Stimulated activated naive CD4-positive, alpha-beta T cell treated with Interleukin-2 at 50 U/mL for 16 hours (primary cell): ENCODE measurements at places on chromosomes 12 and 14.
A peak's percentile ranks its signal among the peaks of the same experiment; 100 is the strongest.

DNA sequence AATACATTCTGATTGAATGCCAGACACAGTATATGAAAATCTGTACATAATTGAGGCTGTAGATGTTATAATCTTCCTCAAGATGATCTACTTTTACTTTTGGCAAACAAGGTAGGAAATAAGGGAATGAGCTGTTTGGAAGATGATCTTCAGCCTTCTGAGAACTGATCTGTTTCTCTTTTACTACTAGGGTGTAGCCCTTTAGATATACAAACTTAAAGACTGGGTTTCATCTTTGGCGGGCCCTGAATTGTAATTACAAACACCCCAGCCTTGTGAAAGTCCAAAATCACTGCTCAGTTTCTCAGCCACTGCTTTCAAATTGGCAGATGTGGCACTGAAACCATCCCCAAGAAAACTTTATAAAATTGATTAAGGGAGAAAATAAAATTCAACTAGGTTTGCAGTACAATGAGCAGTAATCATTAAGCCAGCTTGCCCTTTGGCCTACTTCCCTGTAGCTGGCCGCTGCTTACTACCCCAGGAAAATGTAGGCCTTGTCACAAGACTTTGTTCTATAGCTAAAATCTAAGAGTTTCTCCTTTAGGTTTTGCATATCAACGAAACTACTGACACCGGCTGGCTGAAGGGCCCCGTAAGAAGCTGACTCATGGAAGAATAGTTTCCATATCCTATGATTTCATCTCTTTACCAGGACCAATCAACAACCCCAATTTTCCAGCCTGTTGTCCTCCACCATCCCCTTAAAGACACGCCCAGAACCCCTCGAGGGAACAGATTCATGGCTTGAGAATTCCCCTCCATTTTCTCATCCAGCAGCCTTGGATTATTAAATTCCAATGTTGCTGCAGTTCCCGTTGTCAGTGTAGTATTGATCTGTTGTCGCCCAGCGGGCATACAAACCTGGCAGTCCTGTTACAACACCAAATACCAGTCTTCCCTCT is 210.8 kb downstream of the PCNX1 start:
- DNase-seq, result no peak

DNA sequence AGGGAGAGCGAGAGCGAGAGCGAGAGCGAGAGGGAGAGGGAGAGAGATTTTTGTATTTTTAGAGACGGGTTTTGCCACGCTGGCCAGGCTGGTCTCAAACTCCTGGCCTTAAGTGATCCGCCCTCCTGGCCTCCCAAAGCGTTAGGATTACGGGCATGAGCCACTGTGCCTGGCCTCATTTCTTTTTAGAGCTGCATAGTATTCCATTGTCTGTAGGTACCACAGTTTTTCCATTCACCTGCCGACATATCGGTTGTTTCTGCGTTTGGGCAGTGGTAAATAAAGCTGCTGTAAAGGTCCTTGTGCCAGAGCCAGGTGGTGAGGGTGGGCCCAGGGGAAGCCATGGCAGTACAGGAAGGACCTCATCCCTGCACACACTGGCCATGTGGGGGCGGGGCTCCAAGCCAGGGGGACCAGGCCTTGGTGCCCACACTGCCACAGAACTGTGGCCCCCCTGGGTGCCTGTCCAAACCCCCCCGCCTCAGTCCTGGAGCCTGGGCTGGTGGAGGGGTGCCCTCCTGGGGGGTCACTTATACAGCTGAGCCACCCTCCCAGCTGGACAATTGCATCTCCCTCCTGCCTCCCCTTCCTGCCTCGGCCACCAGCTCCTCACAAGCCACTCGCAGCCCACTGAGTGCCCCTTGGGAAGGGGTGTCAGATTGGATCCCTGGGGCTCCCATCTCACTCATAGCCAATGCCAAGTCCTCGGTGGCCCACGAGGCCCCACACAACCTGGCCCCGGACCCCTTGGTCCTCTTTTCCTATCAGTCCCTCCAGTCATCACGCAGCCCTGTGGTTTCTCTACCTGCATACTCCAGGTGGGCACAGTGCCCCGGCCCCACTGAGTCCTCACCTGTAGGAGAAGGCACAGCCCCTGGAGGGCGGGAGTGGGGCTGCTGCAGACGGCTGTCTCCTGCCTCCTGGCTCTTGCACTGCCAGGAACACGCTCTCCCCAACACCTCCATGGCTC is 1.7 kb upstream of the PUS1 start:
- no peak for DNase-seq

DNA sequence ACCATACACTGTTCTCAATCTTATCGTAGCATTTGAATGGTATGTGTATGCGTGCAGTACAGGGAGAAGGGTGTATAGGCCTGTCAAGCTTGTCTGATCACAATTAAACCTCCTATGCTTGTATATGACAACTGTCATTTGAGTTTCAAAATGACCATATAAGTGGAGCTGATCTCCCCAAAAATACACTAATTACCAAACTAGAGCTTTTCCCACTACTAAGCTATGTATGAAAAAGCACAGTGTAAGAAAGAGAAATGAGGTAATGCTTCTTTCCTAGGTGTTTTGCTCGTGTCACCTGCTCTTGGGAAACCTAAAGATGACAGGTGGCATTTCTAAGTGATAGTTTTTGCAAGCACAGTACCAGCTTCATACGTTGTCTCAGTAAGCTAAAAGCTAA is 1.1 kb upstream of the STK38L start:
- no peak for DNase-seq

GRCh38 chr12:49089821-49090773 is 4.5 kb downstream of the DHH start:
- peak; percentile 22 for DNase-seq

DNA sequence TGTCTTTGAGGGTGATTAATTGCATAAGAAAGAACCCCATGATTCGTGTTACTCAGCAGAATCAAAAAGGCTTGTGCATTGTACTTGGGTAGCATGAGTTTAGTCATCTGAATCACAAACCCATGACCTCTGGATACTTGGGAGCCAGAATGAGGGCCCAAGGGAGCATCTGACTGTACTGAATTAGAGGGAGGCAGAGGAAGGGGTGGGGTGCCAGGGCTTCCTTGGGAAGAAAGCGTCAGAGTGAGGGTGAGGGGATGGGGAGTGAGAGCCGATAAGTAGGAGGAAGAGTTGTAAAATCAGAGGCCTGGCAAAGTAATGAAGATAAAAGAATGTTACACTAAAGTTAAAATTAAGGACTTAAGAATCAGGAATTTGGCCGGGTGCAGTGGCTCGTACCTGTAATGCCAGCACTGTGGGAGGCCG is 29.8 kb downstream of the GPRC5D start:
- no peak for DNase-seq

- no peak for DNase-seq
Observed at GRCh38 chr14:38873941-38874612, 229.0 kb downstream of the SEC23A start.

- DNase-seq, result no peak
Observed at GRCh38 chr14:95920769-95921438, 44.3 kb downstream of the TUNAR start.

DNA sequence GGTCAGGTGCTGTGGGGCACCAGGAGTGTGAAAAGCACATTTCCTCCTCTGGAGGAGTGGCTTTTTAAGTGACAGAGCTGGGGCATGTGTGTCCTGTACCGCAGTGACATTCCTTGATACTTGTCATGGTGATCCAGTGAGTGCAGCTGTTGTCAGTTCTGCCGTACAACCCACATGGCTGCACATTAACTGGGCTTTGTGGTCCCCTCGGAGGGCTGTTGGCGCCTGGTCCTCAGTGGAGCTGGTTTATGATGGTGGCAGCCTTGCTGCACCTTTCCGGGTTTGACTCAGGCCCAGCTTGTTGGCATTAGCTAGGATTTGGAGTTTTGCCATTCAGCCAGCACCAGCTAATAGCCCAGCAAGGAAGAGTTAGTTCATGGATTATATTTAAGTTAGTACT is 77.0 kb downstream of the SLC25A47 start:
- no peak for DNase-seq

DNA sequence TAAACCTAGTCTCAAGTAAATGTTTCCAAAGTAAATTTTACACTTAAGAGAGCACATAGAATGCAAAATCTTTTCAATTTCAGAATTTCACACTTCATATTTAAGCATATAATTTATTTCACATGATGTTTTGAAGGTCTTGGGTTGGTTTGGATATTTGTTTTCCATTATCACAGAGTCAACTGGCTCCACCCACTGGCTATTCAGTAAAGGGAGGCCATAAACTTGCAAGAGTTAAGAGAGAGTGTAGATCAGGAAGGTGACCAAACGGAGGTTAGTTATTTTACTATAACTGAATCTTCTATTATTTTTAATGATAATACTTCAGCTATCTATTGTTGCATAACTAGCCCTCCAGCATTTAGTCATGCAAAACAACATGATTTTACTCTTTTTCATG is 6.2 kb upstream of the CPNE8 start:
- no peak for DNase-seq

DNA sequence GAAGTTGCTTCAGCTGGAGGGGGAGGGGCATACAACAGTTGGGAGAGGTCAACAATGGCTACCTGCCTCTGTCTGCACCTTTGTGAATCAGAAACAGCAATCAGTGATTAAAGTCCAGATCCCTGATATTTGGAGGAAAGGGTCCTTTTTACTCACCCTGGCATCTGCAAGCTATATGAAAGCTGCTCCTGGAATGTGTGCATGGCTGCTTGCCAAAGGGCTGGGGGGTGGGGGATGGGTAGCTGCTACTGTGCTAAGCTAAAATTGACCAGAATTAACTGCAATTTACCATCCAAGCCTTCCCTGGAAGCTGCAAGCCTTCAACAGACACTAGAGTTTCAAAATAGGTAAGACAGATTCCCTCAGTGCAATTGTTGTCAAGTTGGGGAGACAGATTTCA is 13.5 kb upstream of the GTF2A1 start:
- DNase-seq, result no peak

GRCh38 chr12:46686267-46686942 is 139.4 kb downstream of the SLC38A4 start:
- DNase-seq, result no peak

GRCh38 chr12:110687396-110688169 is 1.3 kb downstream of the HVCN1 start:
- DNase-seq, result no peak
